ENCODE measurements at places on chromosomes 7 and 10. TPM values are rescaled to one million over a fixed set of nuclear protein-coding genes. Genes with fewer than 3 reads are reported as not detected.

DNA sequence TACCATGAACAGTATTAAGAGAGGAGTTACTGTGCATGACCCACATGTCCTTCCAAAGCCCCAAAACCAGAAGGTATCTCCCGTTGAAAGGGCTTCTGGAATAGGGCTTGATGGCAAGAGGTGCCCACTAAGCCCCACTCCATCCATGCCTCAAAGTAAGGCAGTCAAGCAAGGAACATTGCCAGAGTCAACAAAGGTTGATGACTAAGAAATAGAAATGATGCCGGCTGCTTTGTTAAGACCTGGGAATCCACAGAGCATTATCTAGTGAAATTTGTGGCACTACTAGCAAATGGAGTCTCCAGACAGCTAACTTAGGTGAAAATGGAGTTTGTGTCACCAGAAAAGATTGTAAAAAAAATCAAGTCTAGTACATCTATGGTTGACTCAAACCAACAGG lies 6.2 kb downstream of the SFR1 start:
- no peak for DNase-seq

- DNase-seq, result no peak
These were observed 57.8 kb downstream of the CARD11 start for GRCh38 chr7:2985866-2986265.

DNA sequence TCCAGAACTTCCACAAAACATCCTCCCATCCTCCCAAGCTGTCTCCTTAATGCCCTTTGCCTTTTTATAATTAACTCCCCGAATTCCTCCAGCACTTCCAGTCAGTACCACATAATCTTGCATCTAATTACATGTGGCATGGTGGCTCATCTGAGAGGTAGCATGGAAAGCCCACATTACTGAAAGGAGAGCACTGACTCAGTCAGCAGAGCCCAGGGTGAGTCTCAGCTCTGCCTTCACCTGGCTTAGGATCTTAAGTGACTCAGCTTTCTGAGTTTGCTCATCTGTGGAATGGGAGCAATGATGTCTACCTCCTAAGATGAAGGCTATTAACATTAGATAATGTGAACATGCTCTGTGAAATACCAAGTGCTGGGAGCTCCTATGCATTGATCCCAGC lies 433.9 kb downstream of the SORCS3 start:
- no peak for DNase-seq

The TMEM213 gene
- polyA plus RNA-seq, result 44.4 TPM

The DENND2A gene
- 40.4 TPM for polyA plus RNA-seq

The ALOX5 gene
- polyA plus RNA-seq, result 2.4 TPM

DNA sequence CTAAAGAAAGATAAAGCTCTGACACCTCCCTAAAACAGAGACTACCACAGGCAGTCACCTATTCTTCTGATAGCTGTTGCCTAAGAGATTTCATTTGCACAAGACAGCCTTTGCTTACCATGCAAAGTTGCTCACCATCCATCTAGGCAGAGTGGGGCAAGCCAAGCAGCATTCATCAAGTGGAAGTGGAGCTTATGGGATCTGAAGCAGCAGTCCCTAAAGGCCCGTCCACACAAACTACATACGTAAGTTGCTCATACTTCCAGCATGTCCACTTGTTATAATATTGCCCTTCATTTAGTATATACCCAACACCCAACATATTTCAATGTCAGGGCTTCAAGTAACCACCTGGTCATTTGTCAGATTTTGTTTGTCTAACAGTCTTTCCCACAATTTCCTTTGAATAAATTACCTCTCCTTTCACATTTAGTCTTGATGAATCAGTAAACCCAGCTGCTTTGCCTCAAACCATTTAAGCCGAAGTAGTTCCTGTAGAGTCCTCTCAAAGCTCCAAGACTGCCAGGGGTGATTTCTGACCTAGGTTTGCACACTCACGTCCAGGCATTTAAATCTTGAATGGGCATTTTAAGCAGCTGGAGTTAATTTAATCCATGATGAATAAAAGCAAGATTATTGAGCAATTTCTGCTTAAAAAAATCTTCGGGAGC lies 67.9 kb downstream of the ATAD1 start:
- DNase-seq, result no peak

DNA sequence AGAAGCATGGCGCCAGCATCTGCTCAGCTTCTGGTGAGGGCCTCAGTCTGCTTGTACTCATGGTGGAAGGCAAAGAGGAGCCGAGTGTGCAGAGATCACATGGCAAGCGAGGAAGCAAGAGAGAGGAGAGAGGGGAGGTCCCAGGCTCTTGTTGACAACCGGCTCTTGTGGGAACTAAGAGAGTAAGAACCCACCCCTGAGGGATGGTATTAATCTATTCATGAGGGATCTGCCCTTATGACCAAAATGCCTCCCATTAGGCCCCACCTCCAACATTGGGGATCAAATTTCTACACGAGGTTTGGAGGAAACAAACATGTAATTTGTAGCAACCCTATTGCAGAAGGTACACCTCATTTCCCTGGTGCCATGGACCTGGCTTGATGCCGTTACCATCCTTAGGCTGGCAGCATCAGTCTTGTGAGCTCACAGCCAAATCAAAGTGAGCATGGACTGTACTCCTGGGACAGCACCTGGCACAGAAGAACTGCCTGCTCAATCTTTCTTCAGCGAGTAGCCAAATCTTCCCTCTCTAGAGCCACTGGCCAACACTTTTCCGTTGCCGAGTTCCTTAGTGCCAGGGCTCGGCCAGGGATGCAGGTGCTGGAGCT lies 6.5 kb downstream of the BTBD16 start:
- no peak for DNase-seq
